NAMALWA (cell line): ENCODE measurements at places on chromosomes 6 and 20.

GRCh38 chr20:62493253-62493885 lies 17.6 kb upstream of the GATA5 start:
- DNase-seq = no peak

DNA sequence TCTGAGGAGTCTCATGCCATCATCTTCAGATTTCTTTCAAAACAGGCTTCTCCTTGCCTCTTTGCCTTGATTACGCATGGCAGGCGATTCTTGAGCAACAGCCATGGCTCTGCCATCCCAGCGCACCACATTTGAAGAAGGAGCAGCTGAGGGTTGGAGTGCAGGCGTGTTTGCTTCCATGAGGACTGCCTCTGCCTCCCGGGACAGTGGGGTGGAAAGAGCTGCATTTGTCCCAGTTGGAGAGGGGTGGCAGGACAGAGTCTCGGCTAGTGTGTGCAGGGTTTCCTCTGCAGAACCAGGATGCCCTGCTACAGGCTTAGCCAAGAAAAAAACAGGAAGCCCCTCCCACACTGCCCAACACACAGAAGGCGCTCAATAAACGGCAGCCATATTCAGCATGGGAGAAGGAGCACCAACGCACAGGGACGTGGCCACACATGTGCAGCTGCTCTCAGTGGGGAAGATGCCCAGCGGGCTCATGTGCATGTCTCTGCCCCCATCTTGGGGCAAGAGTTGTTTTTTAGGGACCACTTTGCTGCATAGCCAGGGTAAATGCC lies 36.6 kb downstream of the IRF4 start:
- no peak for DNase-seq

GRCh38 chr20:54026295-54027064 lies 43.9 kb downstream of the BCAS1 start:
- no peak for DNase-seq

DNA sequence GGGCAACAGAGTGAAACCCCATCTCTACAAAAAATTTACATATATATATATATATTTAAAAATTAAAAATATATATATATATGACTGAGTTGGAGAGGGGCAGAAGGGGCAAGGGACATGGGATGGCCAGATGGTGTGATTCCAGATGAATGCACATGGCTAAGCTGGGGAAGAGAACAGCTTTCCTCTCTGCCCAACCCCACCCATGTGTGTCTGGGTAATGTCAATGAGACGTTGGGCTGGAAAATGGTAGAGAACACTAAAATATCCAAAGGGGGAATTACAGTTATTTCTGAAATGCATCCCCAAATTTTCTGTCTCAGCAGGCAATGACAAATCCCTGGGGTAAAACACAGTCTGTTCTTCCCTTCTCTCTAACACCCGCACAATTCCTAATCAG lies 31.2 kb upstream of the CCND3 start:
- DNase-seq = no peak

DNA sequence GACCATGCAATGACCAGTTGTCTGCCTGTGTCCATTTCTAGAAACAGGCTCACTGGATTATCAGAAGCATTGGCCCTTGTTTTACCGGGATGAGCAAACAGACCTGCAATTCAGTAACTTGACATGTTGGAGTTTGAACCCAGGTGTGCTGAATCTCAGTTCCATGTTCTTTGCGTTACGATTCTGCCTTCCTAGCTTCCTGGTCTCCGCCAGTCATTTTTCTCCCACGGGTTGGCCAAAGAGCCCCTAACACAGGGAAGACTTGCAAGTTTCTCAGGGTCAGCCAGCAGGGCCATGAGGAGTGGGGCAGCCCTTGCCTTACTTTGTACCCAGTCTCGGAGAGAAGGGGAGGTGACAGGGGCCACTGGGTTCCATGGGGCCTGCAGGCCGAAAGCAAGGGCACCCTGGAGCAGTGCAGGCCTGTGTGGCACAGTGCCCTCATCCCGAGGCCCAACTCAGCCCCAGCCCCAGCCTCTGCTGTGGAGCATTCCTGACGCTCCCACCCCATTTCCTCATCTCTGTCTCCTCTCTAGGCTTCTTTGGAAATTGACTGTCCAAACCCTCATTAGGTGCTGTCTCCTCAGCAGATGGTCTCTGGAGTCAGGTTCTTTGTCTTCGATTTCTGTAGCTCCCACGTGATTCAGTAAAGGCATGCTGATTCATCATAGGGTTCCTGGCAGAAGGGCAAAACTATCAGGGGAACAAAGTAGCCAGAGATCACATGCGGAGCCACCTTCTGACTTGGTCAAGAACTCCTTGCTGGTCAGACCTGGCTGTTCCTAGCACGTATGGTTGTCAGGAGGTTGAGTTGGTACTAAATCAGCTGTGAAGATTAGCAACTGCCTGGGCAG lies 23.6 kb downstream of the CDS2 start:
- DNase-seq = no peak

GRCh38 chr20:23047001-23047737 lies 2.3 kb downstream of the THBD start:
- no peak for DNase-seq
